ENCODE measurements at places on chromosomes 11 and 22.

DNA sequence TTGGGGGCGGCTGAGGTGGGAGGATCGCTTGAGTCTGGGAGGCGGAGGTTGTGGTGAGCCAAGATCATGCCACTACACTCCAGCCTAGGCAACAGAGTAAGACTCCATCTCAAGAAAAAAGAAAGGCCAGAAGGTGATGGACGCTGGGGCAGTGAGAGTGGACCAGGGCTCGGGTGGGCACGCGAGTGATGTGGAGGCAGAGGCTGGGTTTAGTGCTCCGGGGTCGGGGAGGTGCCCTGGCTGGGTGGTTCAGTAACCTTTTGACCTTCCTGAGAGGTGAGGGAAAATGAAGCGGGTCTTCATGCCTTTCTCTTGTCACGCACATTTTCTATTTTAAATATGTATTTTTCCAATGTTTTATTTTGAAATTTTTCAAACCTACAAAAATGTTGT lies 45.1 kb downstream of the ST14 start:
- DNase-seq, result no peak

- no peak for DNase-seq
These were observed 44.4 kb upstream of the BARX2 start for GRCh38 chr11:129331217-129331616.

DNA sequence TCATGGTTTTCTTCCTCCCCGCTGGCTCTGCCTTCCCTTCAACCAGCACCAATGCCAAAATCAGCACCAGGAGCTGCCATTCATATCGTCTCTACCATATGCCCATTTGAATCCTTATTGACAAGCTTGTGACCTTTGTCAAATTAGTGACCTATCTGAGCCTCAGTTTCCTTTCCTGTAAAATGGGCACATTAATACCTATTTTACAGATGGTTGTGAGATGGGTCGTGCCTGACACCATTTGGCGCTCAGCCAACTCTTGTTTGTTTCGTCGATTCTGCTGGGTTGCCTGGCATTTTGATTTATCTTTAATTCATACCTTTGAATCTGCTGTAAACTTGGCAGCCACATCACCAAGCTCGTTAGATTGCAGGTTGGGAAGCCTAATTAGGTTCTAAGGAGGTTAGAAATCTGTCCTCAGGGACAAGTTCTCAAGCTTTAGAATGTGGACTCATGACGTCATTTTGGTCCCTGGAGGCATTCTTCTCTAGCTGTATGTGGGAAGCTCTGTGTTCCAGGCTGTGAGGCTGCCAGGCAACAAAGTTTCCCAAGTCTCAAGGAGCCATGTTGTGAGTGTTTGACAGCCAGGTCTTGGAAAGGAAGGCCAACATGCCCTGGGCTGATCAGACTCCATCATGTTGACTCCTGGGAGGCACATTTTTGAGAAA lies 61.0 kb downstream of the RPS6KA4 start:
- DNase-seq, result no peak

- no peak for DNase-seq
These were observed 85.6 kb downstream of the TRIM29 start for GRCh38 chr11:120052196-120052775.

DNA sequence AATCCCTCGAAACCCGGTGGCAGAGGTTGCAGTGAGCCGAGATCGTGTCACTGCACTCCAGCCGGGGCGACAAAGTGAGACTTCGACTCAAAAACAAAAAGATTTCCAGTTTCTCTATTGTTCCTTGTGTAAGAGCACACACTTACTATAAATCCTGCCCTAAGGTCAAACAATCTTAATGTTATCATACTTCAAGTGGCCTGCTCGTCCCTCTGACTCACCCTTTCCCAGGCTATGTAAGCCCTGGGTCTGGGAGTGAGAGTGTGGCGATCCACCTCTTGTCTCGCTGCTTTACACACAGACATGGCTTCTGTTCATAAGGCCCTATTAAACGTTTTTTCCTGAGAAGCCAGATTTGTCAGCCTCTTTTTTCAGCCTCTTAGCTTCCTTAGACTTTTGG lies 24.4 kb upstream of the A4GALT start:
- no peak for DNase-seq

- no peak for DNase-seq
These were observed 15.3 kb upstream of the ELFN2 start for GRCh38 chr22:37442537-37442936.

DNA sequence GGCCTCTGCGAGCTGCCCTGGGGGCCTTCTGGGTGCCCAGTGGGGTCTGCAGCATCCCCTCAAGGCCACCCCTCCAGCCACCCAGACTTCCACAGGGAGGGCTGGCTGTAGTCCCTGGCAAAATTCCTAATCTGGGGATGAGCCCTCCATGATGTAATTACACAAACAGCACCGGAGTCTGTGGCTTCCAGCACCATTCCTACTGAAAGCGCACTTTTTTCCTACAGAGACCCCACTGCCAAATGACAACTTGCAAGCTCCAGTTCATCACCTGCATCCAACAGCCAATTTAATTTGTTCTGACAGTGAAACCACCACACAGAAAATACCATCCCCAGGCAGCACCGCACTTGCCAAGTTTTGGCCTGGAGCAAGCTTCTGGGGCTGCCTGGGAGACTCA lies 70.4 kb downstream of the TRMU start:
- DNase-seq, result no peak

DNA sequence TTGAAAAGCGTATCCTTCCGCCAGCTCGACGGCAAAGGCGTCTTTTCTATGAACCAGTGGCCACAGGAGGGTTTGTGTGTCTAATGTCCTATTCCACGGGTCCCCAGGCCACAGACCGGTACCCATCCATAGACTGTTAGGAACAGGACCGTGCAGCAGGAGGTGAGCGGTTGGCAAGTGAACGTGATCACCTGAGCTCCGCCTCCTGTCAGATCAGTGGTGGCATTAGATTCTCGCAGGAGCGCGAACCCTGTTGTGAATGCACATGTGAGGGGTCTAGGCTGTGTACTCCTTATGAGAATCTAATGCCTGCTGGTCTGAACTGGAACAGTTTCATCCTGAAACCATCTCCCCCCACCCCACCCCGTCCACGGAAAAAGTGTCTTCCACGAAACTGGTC lies 62.7 kb upstream of the KCNQ1OT1 start:
- DNase-seq, result no peak

DNA sequence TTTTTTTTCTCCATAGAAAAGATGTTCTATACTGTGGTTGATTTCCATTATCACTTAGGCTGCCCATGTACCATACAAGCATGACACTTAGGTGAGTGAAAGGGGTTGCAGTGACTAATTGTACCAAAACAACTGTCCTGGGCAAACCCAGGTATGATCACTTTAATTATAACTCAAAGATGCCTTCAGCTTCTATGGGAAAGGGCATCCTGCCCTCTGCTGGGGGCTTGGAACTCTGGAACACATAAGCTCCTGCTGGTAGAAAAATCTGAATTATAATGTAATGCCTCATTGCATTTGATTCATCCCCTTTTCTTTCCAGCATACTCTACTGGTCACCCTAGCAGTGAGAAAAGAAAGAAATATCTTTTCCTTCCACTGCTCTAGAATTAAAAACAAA lies 206.3 kb downstream of the DDX10 start:
- DNase-seq, result no peak

GRCh38 chr11:121889931-121890330 lies 226.1 kb downstream of the BLID start:
- no peak for DNase-seq

- DNase-seq, result no peak
These were observed 239.6 kb upstream of the MPPED2 start for GRCh38 chr11:30825723-30826122.

DNA sequence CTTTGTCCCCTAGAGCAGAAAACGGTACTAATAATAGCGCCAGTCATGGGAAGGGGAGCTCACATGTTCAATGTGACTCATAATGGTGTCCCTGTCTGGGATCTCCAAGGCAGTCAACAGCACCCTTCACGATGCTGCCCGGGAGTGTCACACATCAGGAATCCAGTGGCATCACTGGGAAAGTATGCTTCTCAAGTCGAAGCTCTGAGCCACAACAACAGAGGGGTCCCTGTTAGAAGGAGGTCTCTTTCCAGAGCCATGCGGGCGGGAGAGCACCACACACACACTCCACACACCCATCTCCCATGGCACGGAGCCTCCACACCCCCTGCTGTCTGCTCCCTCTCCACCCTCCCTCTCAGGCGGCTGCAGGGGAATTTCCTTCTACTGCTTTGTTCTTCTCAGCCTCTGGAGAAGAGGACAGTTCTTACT lies 119.7 kb downstream of the ETS1 start:
- no peak for DNase-seq

GRCh38 chr11:65764434-65764833 lies 16.3 kb downstream of the AP5B1 start:
- DNase-seq, result no peak

- no peak for DNase-seq
These were observed 84.1 kb downstream of the SLC1A2 start for GRCh38 chr11:35335226-35335625.

DNA sequence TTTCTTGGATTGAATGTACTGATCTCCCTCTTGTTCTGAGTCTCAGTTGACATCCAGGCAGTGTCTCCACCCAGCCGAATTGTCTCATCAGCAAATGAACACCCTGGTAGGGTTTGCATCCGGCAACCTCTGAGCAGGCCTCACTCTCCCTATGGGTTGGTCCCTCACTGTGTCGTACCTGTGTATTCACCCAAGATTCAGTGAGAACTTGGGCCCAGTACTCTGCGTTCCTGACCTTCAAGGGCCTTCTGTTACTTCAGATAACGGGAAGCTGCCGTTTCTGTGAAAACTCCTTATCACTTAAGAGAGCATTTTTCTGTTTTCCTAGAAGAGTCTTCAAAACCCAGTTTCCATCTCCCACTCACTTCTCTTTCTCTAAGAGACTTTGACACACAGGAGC lies 915.6 kb downstream of the TBC1D22A start:
- no peak for DNase-seq

GRCh38 chr22:32627091-32627490 lies 152.5 kb downstream of the FBXO7 start:
- no peak for DNase-seq

DNA sequence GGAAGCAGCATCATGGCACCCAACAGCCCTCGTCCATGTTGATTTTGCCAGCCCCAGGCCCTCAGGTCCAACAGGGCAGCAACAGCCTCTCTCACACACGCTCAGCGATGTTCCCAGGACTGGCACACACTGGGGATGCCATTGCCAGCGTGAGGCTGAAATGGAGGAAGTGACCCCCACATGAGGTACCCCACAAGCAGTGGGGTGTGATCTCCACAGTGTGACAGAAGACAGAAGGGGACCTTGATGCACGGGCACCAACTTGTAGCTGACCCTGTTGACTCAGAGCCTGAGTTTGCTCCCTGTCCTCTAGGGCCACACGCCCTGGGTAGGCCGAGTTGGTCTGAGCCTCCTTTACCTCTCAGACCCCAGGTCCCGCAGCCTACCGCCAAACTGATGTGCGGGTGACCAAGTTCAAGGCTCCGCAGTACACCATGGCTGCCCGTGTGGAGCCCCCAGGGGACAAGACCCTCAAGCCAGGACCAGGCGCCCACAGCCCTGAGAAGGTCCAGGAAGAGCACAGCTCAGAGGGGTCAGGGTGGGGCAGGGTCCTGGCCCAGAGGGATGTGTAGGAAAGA lies 6.2 kb downstream of the SCGB1C1 start:
- no peak for DNase-seq

GRCh38 chr11:73389134-73389525 lies 12.9 kb downstream of the RELT start:
- DNase-seq, result no peak

Data from D721Med (cell line).